Renal cortical epithelial cell (primary cell): ENCODE measurements at places on chromosomes 7 and 10.

- no peak for DNase-seq
Observed at GRCh38 chr7:82286798-82287140, 156.8 kb downstream of the CACNA2D1 start.

GRCh38 chr10:12645449-12645848 is 296.1 kb downstream of the CAMK1D start:
- no peak for DNase-seq

DNA sequence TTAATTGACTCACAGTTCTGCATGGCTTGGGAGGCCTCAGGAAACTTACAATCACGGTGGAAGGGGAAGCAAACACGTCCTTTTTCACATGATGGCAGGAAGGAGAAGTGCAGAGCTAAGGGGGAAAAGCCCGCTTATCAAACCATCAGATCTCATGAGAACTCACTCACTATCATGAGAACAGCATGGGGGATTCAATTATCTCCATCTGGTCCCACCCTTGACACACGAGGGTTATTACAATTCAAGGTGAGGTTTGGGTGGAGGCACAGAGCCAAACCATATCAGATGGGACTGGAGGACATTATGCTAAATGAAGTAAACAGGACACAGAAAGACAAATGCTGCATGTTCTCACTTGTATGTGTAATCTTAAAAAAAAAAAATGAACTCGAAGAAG is 141.4 kb upstream of the HABP2 start:
- DNase-seq = no peak

GRCh38 chr10:3347413-3348182 is 175.0 kb upstream of the PITRM1 start:
- DNase-seq = no peak

GRCh38 chr10:31399171-31399570 is 80.2 kb downstream of the ZEB1 start:
- DNase-seq = no peak

DNA sequence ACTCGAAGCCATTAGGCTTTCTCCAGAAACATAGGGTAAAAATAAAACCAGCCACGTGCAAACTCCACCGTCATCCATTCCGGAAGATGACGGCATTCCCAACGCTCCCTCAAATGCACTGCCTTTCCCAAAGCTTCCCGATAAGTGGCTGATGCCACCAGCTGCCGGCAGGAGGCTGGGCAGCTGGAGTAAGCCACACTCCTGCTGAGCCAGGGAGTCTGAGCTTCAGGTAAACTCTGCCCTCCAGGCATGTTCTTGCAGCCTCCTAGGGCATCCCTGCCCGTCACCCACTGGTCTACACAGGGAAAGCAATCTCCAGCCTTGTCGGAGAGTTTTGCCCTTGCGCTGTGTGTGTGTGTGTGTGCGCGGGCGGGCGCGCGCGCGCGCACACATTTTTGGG is 40.5 kb upstream of the TMEM273 start:
- no peak for DNase-seq

GRCh38 chr7:47659664-47660462 is 78.0 kb upstream of the TNS3 start:
- no peak for DNase-seq

DNA sequence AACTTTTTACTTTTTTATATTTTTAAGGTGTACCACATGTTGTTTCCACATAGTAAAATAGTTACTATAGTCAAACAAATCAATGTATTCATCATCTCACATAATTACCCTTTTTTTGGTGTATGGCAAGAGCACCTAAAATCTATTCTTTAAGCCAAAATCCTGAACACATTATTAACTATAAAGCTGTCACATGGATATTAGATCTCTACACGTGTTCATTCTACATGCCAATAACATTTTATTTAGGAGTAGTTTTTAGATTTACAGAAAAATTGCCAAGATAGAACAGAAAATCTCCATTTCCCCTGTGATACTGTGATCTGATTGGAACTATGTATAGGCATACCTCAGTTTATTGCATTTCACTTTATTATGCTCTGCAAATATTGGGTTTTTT is 137.1 kb downstream of the SH2D4B start:
- no peak for DNase-seq

GRCh38 chr7:16724344-16724743 is 29.2 kb upstream of the TSPAN13 start:
- DNase-seq = no peak

GRCh38 chr10:62917475-62918238 is 101.5 kb upstream of the EGR2 start:
- DNase-seq = no peak

DNA sequence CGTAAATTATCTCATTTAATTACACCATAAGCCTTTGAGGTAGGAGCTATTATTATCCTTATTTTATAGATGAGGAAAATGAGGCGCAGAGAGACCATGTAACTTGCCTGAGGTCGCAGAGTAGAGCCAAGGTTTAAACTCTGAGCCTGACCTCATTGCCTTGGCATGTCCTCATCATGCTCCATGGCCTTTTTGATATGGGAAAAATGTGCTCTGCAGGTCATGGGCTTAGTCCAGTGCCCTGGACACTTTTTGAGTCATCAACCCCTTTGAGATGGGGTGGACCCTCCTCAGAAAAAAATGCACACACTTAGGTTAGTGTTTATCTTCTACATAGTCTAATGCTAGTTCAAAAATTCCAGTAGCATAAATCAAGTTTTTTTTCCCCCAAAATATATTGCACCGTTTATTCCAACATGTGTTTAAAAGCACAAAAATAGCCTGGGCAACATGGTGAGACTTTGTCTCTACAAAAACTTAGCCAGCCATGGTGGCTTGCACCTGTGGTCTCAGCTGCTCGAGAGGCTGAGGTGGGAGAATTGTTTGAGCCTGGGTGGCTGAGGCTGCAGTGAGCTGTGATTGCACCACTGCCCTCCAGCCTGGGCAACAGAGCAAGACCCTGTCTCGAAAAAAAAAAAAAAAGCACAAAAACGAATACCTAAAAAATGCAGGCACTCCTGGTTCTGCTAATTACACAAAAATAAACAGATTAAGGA is 28.6 kb upstream of the TMEM178B start:
- DNase-seq = peak; percentile 96

DNA sequence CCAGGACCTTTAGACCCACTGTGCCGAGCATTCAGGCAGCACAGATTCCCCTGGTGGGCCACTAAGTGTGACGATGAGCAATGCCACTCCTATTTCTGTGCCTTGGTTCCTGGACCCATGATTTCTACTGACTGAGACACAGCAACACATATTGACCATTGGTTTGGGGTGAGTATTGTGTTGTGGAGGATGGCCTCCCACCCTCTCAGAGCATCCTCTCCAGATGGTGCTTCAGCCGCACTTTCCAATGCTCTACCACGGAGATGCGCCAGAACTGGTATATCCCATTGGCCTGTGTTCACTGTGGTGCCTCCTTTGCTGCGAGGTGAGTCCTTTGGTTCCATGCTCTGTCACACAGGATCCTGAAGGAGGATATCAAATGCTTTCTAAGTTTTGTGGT is 10.1 kb upstream of the GDF10 start:
- no peak for DNase-seq
